ENCODE measurements at places on chromosomes 7 and 10. TPM values are rescaled to one million over a fixed set of nuclear protein-coding genes. Genes with fewer than 3 reads are reported as not detected.

- peak; percentile 67 for DNase-seq
Observed at GRCh38 chr10:95818668-95819067, 62.7 kb downstream of the ENTPD1 start.

OGDHL gene
- 13.9 TPM for total RNA-seq

- DNase-seq = no peak
Observed at GRCh38 chr7:48042216-48042615, 6.9 kb downstream of the C7orf57 start.

DNA sequence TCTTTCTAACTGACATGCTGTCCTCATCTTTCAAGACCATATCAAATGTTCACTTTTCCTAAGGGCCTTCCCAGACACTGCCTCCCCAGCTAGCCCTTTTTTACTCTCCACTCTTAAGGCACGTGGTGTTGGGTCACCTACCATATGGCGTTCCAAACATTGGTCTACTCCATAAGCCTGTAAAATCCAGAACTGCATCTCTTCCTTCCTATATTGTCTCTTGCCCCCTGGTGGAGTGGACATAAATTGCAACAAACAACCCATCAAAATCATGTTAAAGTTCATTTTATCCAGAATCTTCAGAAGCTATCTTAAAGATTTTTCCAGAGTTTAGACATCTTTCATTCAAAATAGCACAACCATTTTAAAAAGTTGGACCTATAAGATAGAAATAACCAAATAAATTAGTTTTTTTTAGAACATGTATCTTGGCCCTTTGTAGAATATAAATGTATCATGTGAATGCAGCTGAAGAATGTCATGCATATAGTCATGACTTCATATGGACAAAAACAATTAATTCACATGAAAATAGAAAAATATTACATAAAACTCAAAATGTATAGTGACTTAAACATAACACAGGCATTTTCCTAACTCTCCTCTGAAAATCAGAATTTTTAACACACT lies 180.6 kb upstream of the CHRM2 start:
- peak; percentile 38 for DNase-seq

HOXA5 gene
- 130 TPM for total RNA-seq

GRCh38 chr10:682931-683447 lies 6.5 kb downstream of the DIP2C start:
- no peak for DNase-seq

DNA sequence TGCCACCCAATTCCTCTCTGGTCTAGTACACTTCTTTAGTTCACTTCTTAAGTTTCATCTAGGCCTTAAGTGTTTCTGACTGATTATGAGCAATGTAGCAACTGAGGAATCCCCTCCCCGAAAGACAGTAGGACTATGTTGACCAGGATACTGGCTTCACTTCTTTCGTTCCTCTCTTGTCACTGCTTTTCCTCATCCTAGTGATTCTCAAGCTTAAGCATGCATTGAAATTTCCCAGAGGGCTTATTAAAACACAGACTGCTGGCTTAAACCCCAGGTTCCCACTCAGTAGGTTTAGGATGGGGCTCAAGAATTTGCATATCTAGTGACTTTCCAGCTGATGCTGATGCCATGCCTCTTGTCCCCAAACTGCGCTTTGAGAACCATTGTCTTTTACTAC lies 164.6 kb upstream of the WNT16 start:
- no peak for DNase-seq

CPSF4 gene
- total RNA-seq = 31.4 TPM

DNA sequence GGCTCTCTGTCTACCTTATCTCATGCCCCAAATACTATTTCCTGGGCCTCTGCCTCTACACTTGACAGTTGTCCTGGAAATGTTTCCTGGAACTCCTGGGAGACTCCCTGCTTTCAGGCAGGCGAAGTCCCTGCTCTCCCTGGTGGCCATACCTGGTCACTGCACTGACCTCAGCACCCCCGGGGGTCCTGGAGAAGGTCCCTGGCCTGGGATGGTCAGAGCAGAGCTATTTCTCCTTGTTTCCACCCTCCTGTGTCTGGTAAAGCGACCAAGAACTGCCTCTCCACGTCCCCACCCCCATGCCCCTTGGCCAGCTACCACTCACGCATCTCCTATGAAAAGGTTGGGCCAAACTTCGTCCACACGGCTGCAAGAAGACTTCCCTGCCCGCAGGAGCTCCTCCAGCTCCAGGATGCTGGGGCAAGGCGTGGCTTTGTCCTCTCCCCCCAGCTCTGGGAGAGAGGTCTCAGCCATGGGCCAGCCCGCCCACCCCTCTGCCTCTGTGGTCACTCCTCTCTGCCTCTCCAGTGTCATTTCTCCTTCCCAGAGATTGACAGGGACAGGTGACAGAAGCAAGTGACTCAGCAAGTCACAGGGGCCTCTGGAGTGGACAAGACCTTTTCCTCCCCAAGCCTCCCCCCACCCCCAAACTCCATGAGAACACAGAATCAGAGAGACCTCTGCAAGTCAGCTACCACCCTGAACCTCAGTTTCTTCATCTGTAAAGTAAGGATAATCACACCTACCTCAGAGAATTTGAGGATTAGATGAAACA lies 2.6 kb upstream of the SAMD8 start:
- peak; percentile 75 for DNase-seq

DNA sequence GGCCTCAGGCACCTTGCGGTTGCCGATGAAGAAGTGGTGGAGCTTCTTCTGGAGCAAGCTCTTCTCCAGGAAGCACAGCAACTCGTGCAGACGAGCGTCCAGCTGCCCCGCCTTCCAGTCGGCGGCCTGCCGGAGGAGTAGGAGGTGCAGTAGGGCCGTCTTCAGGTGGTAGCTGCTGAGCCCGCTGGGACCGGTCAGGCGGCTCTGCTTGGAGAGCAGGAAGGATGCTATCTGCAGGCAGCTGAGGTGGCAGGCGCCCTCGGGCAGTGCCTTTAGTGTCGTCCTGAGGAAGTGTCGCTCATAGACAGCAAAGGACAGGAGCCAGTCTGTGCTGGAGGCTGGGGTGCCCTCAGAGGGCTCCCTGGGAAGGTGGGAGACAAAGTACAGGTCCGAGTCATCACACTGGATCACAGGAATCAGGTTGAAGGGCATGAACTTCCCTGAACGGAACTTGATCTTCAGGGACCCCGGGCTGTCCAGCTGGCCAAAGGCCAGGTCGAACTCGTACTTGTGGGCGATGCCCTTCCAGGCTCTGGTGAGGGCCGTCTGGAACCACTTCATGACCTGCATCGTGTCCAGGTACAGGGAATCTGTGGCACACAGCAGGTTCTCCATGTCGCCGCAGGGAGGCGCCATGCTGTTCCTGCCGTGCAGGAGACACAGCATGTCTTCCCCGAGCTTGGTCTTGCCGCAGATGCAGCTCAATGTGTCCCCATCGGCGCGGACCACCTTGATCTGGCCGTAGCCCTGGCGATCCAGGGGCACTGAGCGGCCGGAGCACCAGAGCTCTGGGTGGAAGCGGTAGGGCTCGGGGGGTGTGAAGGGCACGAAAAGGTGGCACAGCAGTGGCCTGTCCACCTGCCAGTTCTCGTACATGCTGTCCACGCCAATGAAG lies 23.4 kb downstream of the ITPRIP start:
- DNase-seq = no peak

- peak; percentile 76 for DNase-seq
Observed at GRCh38 chr10:3757638-3758490, 27.1 kb downstream of the KLF6 start.

ABCC2 gene
- 68.4 TPM for total RNA-seq
